K562 (cell line): ENCODE measurements at places on chromosomes 7 and 10. TPM values are rescaled to one million over a fixed set of nuclear protein-coding genes. Genes with fewer than 3 reads are reported as not detected.

GNAT3 gene
- total RNA-seq = not detected in 2 replicates

STEAP1B gene
- 22.0 and 24.4 TPM in 2 replicates for total RNA-seq

PVRIG gene
- 0.64 TPM in 1 of 2 replicates, not detected in the other for total RNA-seq

DNA sequence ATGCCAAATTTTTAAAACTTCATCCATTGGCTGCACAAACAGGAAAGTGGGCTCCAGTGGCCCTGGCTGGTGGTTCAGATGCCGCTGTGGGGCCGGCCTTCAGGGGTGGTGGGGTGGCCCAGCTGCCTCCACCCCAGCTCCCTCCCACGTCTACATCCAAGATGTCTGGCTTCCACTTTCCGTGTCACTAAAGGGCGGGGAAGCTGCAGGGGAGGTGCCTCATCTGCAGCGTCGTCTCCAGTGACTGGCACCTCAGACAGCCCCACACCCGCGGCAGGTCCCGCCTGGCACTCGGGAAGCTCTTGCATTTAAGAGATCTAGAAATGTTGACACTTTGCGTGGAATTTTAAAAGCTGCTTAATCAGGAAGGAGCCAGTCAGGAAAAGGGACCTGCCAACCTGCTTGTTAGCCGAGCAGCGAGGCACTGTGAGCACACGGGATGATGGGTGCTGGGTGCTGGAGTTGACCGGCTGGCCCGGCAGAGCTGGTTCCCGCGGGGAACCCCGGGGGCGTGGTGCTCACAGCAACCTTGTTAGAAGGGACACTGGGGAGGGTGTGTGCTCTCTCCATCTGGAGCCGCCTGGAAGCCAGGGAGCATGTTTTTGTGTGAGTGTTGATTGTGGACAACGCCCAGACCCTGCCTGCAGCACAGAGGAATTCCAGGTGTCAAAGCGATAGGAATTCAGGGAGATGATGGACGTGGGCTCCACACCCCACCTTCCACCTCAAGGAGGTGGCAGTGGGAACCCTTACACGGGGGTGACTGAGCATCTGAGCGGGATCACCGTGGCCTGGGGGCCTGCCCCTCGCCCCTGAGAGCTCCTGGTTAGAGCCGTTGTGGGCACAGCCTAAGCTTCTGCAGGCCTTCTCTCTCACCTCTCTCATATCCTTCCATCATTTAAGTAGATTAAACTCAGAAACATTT is 320.5 kb downstream of the PTPRN2 start:
- H3K36me3 ChIP-seq = no peaks in the 10 kb centered on the region
- H3K4me1 ChIP-seq = no peaks in the 10 kb centered on the region
- peaks cover 48% of the 10 kb centered on the region for H3K27me3 ChIP-seq
- no peak overlapping the region for H3K27ac ChIP-seq
- DNase-seq = no peak

- no peaks in the 10 kb centered on the region; the same call in 2 of the 3 replicates for H3K36me3 ChIP-seq
- H3K4me3 ChIP-seq = no peak overlapping the region
- H3K27ac ChIP-seq = no peak overlapping the region
- no peak for DNase-seq
These were observed 99.7 kb downstream of the CCSER2 start for GRCh38 chr10:84427903-84428650.
